CD4-positive, alpha-beta T cell treated with Interleukin-4 for 1 hour (primary cell): ENCODE measurements at places on chromosomes 12 and 14.

DNA sequence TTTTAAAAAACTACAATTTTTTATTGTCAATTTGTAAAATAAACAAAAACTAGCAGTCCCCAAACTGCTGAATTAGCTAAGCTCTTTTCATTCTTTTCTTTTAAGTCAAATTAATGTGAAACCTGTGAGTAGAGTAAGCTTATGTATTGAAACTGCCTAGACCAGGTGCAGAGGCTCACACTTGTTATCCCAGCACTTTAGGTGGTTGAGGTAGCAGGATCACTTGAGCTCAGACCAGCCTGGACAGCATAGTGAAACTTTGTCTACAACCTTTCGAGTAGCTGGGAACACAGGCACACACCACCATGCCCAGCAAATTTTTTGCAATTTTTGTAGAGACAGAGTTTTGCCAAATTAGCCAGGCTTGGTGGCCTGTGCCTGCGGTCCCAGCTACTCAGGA, 26.4 kb downstream of the SCFD1 start:
- no peak for DNase-seq

DNA sequence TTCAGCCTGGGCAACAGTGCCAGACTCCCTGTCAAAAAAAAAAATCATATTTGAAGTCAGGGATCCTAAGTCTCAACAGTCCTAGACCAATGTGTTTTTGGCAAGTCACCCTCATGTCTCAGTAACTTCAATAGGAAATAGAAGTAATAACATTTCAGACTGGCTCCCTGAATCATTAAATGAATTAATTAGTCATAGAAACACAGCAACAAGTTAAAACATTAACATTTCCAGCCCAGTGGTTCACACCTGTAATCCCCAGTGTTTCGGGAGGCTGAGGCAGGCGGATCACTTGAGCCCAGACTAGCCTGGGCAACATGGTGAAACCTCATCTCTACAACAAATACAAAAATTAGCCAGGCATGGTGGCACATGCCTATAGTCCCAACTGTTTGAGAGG, 125.2 kb downstream of the GTF2A1 start:
- DNase-seq: no peak

DNA sequence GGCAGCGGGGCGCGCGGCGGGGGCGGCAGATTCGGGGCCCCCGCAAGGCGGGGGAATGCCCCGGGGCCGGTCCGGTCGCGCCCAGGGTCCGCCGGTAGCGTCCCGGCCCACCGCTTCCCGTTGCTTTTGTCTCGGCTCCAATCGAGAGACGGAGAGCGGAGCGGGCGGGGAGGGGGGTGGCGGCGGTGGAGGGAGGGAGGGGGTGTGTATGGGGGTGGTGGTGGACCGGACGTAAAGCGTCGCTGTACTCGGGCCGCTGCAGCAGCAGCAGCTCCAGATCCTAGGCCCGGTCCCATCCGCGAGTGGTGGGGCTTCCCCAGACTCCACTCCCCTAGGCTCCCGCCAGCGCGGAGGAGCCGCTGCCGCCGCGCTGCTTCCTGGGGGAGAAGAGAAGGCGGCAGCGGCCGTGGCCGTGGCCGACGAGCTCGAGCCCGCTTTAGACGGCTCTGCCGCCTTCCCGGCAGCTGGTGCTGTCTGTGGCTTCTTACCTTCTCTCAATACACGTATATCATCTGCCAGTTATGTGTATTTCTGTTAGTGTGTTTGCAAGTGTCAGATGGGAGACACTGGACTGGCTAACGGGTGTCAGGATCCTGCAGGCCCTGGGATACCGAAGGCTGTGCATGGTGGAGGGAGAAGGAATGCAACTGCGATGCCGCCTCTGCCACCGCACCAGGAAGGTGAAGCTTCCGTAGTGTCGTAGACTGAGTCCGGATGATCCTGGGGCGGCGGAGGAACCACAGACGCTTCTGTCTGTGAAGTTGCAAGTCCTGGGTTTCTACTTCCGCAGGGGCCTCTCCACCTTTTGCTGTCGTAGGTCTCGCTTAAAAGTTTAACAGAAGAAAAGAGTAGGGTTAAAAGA, 508 bp downstream of the CNOT2 start:
- DNase-seq: peak; percentile 74

DNA sequence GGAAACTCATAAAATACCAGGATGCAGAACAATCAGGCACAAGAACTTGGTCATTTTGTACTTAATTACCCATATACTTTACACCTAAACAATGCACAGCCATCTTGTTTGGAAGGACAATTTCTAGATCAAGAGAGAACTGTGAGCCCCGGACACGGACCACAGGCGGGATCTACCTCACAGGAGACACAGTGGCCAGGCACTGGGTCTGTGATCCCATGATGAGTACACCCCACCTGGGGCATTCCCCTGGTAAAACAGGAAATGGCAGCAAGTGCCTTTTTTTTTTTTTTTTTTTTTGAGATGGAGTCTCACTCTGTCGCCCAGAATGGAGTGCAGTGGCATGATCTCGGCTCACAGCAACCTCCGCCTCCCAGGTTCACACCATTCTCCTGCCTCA, 15.2 kb downstream of the GOLGA3 start:
- DNase-seq: no peak

GRCh38 chr12:111056618-111057521, 136.5 kb upstream of the MYL2 start:
- peak; percentile 62 for DNase-seq

- DNase-seq: no peak
Observed at GRCh38 chr12:96786791-96787190, 120.3 kb upstream of the NEDD1 start.

GRCh38 chr12:121043067-121043466, 4.0 kb upstream of the OASL start:
- no peak for DNase-seq

DNA sequence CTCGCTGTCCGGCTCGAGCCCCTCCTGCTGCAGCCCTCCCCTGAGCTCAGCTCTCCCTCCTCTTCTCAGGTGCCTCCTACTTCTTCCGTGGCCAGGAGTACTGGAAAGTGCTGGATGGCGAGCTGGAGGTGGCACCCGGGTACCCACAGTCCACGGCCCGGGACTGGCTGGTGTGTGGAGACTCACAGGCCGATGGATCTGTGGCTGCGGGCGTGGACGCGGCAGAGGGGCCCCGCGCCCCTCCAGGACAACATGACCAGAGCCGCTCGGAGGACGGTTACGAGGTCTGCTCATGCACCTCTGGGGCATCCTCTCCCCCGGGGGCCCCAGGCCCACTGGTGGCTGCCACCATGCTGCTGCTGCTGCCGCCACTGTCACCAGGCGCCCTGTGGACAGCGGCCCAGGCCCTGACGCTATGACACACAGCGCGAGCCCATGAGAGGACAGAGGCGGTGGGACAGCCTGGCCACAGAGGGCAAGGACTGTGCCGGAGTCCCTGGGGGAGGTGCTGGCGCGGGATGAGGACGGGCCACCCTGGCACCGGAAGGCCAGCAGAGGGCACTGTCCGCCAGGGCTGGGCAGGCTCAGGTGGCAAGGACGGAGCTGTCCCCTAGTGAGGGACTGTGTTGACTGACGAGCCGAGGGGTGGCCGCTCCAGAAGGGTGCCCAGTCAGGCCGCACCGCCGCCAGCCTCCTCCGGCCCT, 22.8 kb downstream of the MMP17 start:
- DNase-seq: peak; percentile 18

DNA sequence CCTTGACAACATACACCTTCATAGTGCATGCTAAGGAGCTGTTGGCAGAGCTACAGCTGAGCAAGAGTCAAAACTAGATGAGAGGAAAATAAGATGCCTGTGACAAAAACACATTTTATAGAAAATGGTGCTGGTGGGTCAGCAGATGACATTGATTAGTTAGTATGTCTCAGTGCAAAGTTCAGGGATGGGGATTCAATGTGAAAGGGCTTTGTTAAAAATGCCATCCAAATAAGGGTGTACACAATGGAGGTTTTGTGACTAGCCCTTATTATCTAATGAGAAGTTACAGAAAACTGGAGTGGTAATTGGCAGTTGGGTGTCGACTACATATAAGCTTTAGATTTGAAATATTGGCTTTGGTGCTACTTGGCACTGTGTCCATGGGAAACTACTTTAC, 169.0 kb downstream of the MON2 start:
- no peak for DNase-seq

DNA sequence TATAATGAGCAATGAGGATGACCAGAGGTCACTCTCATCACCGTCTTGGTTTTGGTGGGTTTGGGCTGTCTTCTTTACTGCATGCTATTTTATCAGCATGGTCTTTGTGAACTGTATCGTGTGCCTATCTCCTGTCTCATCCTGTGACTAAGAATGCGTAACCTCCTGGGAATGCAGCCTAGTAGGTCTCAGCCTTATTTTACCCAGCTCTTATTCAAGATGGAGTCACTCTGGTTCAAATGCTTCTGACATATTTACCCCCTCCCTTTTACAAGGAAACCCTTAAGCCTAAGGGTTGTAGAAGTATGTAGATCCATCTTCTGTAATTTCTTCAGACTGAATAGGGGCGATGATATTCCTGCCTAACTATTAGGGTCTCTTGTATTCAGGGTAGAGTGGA, 8.4 kb downstream of the IFI27L1 start:
- no peak for DNase-seq

DNA sequence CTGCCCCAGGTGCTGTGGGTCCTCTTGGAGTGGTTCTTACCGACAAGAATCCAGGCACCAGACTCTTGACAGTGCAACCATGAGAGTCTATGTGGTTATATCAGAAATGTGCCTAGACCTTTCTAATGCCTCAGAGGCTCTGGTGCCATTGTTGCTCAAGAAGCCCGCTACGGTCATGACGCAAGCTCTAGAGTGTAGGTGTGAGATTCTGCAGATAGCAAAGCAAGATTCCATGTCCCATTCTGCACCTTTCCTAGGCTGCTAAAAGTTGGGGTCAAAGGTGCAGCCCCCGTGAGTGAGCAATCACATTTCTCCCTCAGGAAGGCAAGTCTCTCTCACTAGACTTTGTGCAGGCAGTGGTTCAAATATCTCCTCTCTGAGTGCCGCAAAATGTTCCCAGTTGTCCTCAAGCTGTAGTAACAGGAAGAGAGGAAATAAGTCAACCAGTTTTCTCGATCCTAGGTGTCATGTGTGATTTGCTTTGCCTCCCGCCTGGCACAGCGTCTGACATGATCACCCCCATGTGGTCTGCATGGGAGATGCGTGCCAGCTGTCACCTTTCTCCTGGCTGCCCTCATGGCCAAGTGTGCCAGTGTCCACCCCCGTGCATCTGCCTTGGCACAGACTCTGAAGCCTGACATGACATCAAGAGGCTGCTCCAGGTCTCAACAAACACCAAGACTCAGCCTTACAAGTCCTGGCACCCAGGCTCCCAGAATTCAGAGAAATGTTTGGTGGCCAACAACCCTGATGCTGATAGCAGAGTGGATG, 122.5 kb upstream of the COCH start:
- DNase-seq: no peak

DNA sequence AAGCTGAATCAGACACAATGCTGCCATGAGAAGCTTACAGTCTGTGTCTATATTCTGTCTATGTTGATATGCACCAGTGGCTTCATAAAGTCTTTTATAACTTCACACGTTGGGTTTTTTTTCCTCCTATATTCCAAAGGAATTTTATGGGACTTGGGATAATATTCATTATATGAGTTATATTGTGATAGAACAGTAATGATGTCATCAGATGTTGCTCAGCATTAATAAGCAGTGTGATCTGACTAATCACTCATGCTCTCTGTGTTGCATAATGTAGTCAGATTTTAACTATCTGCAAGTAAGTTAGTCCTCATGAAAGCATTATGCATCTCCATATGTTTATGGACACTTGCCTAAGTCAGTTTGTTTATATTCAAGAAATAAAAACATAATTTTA, 159.6 kb downstream of the PLCZ1 start:
- no peak for DNase-seq

- no peak for DNase-seq
Observed at GRCh38 chr12:132430838-132431774, 58.8 kb upstream of the FBRSL1 start.

- no peak for DNase-seq
Observed at GRCh38 chr12:122867691-122868461, 28.0 kb downstream of the VPS37B start.
